ENCODE measurements at places on chromosomes 11 and 22.

DNA sequence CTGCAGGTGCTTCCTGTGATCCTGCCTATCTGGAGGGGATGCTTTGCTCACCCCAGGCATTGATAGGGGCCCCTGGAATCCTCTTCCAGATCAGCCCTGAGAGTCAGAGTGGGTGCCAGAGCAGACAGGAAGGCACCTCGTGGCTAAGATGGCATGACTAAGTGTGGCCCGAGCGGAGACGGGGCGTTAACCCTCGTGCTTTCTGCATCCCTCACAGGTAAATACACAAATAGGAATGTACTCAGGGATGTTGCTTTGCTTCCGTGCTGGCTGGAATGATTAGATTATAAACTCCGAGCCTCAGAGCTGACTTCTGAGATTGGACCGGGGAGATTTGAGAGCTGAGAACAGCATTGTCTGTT lies 312.7 kb upstream of the B3GAT1 start:
- DNase-seq = no peak

DNA sequence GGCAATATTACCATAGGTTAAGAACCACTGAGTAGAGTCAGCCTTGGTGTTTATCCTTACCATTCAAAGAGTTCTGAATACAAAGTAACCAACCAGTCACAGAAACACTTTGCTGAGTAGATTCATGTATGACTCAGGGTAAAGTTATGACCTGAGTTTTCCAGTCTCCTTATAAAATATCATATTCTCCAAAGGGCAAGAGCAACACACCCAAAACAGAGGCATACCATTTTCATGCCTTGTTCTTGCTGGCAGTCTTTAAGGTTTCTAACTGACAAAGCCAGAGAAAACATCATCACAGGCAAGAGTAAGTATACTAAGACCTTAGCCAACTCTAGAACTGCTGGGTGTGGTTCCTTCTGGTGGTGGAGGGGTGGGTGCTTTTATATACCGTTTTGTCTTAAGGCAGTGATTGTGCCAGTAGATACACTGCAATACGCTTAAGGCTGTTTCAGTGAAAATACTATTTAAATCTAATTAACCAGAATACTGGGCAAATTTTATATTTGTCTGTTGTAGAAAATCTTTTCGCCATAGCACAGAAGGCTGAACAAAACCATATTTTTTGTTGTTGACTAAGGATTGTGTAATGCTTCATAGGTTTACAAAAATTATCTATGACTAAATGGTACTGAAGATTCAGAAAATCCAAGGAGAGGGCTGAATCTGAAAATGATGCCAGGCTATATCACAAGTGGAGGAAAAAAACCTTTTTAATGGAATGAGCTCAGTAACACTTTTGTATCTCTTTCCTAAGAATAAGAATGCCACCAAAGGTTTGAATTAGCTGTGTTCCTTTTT lies 3.0 kb downstream of the ATL3 start:
- DNase-seq = no peak

GRCh38 chr11:126328001-126328390 lies 24.1 kb downstream of the DCPS start:
- no peak for DNase-seq

DNA sequence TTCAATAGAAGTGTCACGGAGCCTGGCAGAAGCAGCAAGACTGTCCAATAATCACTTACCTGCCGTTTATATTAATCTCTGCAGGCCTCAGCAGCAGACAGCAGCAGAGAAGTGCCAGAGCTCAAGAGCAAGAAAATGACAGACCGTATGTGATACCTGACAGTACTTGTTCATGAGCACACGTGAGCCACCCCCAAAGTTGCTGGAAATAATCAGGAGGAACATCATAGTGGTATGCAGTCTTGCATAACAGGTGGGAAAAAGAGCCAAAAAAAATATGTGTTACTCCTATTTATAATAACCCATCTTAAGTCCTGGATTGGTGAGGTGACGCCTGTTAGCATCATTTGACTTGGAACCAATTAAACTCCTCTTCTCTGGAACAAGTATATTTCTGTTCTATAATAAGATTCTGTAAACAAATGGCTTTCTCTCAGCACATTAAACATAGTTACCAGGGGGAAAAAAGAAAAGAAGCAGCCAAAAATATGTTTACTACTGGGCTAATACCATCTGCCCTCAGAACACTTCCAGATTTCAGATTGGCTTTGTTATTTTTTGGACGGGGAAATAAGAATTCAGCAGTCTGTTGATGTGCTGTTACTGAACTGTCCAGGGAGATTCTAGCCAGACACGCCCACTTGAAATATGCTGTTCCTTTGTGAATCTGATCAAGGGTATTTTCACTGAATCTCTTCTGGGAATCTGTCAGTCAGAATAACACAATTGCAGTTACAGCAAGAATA lies 7.9 kb upstream of the SLN start:
- no peak for DNase-seq

DNA sequence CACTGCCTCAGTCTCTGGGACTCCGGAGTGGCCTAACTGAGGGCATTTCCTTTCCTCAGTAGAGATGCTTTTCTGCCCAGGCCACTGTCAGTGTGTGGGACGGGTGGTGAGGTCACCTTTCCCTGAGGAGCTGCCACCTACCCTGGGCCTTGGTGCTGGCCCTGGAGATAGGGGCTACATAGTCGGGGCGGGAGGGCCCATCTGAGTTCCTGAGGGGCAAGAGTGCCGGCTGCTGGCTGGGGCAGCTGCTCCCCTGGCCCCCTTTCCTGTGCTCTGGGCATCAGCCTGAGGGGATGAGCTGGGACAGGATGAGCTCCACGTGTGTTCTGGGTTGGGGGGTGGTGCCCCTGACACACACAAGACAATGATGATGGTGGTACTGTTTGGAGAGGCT lies 5.4 kb downstream of the KCNC1 start:
- no peak for DNase-seq
